ENCODE measurements at places on chromosomes 16 and 17. TPM values are rescaled to one million over a fixed set of nuclear protein-coding genes. Genes with fewer than 3 reads are reported as not detected.

DNA sequence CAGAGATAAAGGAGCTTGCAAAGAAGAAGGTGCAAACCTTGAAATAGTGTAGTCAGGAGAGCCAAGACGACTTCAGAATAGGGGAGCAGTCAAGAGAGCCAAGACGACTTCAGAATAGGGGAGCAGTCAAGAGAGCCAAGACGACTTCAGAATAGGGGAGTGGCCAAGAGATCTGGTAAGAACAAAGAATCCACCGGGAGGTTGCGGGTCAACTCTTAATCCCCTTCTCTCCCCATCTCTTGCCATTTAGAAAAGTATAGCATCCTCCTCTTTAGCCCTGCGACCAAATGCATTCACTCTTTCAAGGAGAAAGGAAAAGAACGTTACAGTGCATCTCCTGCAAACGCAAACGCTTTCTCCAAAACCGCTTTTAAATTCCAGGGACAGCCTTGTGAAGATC, 713 bp downstream of the KNOP1 start:
- no peak for DNase-seq

- no peak for DNase-seq
These were observed 203.5 kb upstream of the GOT2 start for GRCh38 chr16:58937661-58938060.

Gene CDH8
- total RNA-seq: not detected

GRCh38 chr16:55542459-55543082, 23.9 kb upstream of the CAPNS2 start:
- DNase-seq: no peak

Gene ARL4D
- total RNA-seq: 2.5 TPM

Gene FOXF1
- 0.20 TPM for total RNA-seq

- no peak for DNase-seq
These were observed 2.1 kb downstream of the CPPED1 start for GRCh38 chr16:12801511-12802042.

DNA sequence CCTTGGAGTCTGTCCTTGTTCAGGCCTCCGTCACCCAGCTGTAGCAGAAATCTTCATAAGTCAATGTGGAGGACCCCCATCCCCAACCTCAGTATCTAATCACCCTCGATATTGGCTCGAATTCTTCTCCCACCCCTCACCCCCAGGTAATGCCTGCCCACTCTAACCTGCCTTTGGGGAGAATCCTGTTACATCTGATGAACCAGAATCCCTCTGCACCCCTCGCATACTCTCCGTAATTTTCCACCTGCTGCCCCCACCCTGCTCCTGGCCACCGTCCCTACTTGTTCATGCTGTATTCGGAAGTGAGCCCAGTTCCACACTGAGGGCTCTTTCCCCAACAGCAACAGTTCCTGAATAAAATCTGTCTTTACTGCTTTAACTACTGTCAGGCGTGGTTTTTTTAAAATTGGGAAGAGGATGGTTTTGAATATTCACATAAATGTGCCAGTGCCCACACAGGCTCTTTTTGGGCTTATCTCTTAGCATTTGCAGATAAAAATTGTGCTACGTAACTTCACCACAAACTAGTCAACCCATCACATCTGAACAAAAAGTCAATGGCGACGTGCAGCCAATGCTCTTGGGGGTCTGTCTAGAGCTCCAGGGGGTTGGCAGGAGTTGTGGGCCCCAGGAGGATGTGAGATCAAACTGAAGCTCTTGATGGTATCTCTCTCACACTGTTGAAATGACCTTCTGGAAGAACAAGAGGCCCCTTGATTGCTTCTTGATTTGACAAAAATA, 73.7 kb downstream of the NETO2 start:
- DNase-seq: no peak

Gene TOM1L1
- total RNA-seq: 12.9 TPM

Gene SPATA2L
- total RNA-seq: 1.9 TPM

- no peak for DNase-seq
These were observed 82.9 kb downstream of the AIPL1 start for GRCh38 chr17:6352016-6352415.

DNA sequence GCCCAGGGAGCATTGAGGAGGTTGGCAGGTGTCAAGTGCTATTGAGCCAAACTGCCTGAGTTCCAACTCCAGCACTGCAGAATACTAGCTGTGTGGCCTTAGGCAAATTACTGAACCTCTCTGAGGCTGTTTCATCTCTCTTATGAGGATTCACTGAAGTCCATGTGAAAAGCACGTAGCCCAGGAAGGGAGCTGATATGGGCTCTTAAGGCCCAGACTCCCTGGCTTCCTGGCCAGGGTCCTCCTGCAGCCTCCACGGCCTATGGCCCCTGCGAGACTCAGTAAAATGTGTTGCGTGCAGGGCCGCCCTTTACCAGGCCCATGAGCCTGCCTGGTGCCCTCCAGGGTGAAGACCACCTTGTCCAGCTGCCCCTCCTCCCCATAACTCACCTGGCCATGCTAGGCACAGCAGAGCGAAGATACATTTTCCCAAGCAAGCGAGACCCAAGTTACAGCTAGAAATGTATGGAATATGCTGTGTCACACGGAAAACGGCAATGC, 133.7 kb upstream of the TNRC6C start:
- no peak for DNase-seq

Gene CBX2
- 1.5 TPM for total RNA-seq

- no peak for DNase-seq
These were observed 29.7 kb downstream of the KSR1 start for GRCh38 chr17:27485716-27486495.

GRCh38 chr16:86038926-86039310, 140.0 kb downstream of the IRF8 start:
- no peak for DNase-seq

Gene CCL11
- 31.2 TPM for total RNA-seq

DNA sequence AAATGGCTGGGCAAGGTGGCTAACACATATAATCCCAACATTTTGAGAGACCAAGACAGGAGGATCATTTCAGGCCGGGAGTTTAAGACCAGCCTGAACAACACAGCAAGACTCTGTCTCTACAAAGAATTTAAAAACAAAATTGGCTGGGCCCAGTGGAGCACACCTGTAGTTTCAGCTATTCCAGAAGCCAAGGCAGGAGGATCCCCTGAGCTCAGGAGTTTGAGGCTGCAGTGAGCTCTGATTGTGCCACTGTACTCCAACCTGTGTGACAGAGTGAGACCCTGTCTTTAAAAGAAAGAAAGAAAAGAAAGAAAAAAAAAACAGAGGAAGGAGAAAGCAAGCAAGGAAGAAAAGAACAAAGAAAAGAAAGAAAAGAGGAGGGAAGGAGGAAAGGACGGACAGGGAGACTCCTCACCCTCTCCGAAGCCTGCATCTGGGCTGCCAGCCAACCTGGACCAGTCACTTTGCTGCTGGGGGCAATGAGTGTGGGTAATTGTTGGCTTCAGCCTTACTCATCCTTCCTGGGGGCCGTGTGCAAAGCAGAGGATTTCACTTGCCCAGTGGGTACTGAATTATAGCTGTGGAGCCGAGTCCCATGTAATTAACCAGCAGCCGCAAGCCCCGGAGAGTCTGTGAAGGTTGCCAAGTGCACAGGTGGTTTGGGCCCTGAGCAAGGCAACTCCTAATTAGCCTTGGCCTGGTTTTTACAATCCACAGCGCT, 6.7 kb upstream of the MT4 start:
- DNase-seq: no peak

DNA sequence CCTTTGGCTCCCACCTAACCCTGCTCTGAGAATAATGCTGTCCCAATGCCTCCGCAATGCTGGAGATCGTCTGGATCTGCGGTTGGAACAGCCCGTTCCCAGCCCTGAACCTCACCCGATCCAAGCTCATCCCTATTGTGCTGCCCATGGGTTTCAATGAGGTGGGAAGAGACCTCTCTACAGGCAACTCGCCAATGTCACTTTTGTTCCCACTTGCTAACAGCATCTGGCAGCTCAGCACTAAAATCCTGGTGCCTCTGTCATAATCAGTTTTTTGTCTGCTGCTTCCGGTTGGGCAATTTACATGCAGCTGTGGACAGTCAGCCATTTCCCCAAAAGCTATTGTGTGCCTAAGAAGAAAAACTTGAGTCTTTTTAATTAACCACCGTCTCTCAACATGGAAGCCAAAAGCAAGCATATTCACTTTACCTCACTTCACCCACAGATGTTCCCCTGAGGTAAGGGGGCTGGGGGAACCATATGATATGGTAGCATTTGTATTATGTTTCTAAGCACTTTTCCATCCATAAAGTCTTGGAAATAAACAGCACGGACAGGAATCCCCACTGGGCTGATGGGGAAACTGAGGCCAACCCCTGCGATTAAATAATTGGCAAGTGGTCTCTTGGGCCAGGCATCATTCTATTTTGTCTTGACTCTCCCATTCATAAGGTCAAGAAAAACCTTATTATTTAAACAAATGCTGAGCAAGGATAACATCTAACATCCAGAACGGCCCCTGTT, 159.2 kb upstream of the CDH5 start:
- no peak for DNase-seq

Gene SPN
- total RNA-seq: 2.0 TPM

Gene CETP
- 0.60 TPM for total RNA-seq

DNA sequence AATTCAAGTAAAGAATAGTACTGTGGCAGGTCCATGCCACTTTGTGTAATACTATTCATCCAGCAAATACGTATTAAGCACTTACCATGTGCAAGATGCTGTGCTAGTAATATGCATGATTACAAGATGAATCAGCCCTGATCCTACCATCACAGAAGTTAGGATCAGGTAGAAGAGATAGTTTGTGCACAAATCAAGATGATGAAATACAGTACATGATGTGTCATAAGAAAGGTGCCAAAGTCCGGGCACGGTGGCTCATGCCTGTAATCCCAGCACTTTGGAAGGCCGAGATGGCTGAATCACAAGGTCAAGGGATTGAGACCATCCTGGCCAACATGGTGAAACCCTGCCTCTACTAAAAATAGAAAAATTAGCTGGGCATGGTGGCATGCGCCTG, 10.9 kb downstream of the COG4 start:
- DNase-seq: no peak

Gene SPG7
- 117 TPM for total RNA-seq

DNA sequence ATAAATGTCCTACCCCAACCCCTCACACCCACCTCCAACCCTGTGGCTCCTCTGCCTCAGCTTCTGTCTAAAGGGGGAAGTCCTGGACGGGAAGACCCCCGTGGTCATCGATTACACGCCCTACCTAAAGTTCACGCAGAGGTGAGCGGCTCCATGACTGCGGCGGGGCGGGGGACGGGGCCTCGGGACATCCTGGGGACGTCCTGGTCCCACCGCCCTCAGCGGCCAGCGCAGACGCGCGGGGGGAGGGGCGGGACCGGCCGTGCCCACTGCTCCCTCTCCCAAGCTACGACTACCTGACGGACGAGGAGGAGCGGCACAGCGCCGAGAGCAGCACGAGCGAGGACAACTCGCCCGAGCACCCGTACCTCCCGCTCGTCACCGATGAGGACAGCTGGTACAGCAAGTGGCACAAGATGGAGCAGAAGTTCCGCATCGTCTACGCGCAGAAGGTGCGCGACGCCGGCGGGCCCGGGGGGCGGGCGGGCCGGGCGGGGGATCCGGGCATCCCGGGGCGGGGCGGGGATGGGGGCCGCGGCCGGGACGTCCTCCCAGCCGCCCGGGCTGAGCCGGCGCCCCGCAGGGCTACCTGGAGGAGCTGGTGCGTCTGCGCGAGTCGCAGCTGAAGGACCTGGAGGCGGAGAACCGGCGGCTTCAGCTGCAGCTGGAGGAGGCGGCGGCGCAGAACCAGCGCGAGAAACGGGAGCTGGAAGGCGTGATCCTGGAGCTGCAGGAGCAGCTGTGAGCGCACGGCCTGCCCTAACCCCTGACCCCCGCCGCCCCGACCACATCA, 6.7 kb downstream of the RUNDC3A start:
- DNase-seq: no peak

DNA sequence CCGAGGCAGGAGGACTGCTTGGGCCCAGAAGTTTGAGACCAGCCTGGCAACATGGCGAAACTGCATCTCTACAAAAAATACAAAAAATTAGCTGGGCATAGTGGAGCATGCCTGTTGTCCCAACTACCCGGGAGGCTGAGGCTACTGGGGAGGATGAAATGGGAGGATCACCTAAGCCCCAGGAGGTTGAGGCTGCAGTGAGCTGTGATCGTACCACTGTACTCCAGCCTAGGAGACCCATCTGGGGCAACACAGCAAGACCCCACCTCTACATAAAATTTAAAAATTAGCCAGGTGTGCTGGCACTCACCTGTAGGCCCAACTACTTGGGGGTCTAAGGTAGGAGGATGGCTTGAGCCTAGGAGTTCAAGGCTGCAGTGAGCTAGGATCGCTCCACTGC, 1.8 kb downstream of the PAM16 start:
- no peak for DNase-seq

DNA sequence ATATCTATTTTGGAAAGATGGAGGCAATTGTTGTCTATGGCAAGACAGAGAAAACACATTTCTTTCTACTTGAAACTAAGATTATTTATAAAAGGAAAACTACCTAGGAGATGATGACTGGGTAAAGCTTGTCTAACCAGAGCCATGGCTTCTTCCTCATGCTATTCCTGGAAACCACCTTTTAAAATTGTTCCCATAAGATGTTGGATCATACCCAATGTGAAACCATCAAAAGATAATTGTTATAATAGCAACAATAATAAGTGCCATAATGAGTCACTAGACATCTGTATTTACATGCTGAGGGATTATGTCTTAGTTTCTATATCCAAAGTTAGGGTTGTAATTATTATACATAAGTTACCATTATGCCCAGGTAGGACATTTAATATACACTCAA, 428.4 kb downstream of the KCNJ2 start:
- DNase-seq: no peak

- DNase-seq: no peak
These were observed 742 bp upstream of the NUTF2 start for GRCh38 chr16:67846063-67846319.

DNA sequence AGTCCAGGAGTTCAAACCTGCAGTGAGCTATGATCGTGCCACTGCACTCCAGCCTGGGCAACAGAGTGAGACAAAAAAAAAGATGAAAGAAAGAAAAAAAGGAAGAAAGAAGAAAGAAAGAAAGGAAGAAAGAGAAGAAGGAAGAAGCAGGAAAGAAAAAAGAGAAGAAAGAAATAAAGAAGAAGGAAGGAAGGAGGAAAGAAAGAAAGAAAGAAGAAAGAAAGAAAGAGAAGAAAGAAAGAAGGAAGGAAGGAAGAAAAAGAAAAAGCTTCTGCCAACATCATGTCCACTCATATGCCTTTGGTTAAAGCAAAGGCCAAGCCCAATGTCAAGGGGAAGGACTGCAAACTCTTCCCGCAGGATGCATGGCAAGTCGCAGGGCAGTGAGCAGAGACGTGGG, 143.2 kb downstream of the IRX3 start:
- DNase-seq: no peak

Gene DHRS7C
- 21.5 TPM for total RNA-seq

GRCh38 chr16:49806446-49806845, 49.5 kb downstream of the ZNF423 start:
- no peak for DNase-seq

Gene ARHGAP23
- total RNA-seq: 69.7 TPM

Gene SRL
- total RNA-seq: 490 TPM

Gene MYLK3
- 443 TPM for total RNA-seq

- no peak for DNase-seq
These were observed 349.2 kb upstream of the HSBP1 start for GRCh38 chr16:83458612-83459011.
